ENCODE measurements at places on chromosomes 4 and X. TPM values are rescaled to one million over a fixed set of nuclear protein-coding genes. Genes with fewer than 3 reads are reported as not detected.

DNA sequence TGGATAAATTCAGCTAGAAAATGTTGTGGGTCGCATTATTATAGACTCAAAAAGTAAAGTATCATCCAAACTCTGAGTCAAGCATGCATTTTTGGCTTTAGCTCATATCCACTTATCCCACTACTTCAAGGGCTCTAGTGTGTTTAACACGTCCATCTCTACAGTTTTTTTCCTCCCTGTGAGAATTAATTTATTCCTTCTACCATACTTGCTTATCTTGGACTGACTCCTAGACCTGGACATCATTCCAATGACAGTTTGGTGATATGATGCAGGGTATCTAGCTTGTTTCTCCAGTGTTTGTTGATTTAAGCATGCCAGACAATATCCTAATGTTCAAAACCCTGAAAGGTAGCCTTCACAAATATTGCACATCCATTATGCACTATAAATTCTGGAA, 1037.1 kb upstream of the INTU start:
- DNase-seq, result no peak

- DNase-seq, result no peak
Measured at GRCh38 chrX:106987488-106987887, 12.5 kb downstream of the MORC4 start.

DNA sequence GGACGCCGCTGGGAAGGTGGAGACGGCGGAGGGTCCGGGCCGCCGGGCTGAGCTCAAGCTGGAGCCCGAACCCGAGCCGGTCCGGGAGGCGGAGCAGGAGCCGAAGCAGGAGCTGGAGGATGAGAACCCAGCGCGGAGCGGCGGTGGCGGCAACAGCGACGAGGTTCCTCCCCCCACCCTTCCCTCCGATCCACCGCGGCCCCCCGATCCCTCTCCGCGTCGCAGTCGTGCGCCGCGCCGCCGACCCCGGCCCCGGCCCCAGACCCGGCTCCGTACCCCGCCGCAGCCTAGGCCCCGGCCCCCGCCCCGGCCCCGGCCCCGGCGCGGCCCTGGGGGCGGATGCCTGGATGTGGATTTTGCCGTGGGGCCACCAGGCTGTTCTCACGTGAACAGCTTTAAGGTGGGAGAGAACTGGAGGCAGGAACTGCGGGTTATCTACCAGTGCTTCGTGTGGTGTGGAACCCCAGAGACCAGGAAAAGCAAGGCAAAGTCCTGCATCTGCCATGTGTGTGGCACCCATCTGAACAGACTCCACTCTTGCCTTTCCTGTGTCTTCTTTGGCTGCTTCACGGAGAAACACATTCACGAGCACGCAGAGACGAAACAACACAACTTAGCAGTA, 483 bp downstream of the USP27X start:
- DNase-seq, result no peak

DNA sequence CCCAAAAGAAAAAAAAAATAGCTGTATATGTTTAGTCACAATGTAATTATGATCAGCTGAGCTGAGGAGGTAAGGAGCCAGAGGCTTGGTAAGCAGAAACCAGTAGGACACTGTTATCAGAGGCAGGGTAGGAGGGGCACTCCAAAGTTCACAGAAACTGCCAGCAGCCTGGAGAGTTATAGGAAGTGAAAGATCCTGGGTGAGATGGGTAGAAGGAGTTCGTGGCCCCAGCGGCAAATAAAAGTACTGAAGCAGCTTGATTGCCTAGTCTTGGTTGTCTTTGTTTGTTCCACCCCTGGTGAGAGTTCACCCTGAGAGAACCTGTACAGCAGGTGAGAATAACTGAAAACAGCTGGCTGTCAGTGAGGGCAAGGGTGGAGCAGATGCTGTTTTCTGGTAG, 340.8 kb downstream of the ADGRL3 start:
- DNase-seq, result no peak

STK32B gene
- 0.77 TPM for total RNA-seq
